ENCODE measurements at places on chromosomes 2 and 18.

DNA sequence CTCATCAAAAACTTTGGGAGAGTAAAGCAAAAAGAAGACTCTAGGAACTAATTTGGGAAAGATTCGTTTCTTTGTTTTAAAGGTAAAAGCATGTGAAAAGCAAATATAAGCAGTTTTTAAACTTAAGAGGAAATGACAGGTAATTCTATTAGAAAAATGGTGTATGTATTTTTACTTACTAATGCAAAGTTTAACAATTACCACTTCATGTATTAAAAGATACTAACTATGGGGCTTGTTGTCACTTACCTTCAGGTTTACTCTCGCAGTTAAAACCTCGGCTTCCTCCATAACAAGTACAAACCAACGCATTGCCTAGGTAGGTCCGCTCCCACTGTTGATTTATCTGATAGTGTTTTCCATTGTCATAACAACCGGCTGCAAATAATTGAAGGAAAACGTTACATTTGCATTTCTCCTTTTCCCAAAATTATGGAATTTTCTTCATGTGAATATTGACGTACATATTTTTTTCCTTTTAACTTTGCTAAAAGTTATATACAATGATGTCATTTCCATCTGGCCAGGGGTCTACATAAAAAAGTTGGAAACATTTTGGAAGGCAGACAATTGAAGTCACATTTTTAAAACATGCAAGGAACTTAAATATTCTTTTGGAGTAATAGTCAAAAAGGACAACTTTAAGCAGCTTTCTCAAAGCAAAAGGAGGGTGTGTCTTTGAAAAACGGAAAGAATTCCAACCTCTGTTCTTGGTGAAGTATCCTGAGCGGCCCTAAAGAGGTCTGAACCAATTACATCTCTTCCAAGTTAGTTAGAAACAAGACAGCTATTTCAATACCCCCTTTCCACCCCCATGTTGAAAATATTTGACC lies 1.2 kb downstream of the FN1 start:
- no peak for DNase-seq

- DNase-seq = no peak
Observed at GRCh38 chr18:42412896-42413295, 457.9 kb downstream of the PIK3C3 start.

GRCh38 chr2:15306706-15307105 lies 254.4 kb downstream of the NBAS start:
- no peak for DNase-seq

DNA sequence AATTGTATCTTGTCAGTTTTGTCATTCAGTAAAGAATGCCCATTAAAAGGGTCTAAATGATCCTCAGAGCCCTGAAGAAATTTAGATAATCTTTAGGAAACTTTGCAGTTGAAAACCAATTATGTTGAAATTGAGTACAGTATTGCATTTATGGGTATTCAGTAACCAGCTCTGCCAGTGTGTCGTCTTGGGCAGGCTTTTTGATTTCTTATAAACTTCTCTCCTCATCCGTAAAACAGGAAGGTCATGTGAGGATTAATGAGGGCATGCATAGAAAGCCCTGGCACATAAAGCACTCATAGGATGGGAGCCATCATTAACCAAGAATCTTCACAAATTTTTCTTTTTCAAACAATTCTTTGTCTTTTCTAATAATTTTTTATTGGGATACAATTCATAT lies 14.8 kb downstream of the PNO1 start:
- DNase-seq = no peak

DNA sequence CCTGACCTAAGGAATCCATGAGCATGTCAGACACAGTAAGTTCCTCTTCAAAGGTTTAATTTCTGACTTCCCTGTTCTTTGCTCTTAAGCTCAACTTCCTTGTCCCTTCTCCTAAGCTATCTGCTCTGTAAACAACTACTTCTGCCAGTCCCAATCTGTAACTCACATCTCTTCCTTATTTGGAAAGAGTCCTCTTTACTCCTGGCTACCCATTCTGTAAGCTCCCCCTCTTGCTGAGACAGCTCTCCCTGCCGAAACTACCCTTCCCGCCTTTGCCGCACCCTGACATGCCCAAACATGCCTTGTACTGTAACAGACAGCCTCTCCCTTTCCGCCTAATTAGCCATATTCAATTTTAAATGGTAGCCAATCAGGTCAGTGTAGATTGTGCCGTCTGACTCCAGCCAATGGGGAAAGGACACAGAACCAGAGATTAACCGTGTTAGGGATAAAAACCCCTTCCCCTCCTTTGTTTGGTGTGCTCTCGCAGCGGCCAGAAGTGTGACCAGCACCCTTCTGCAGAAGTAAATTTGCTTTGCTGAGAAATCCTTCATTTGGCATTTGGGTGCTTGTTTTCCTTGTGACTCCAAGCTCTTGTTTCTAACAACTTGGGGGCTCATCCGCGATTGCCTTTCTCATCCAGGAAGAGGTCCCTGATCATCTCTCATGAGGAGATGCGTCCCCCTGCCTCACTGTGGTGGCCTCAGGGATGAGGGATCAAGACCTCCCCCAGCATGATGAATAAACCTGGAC lies 49.0 kb downstream of the PIAS2 start:
- no peak for DNase-seq
